ENCODE measurements at places on chromosomes 6 and 20.
A peak's percentile ranks its signal among the peaks of the same experiment; 100 is the strongest.

DNA sequence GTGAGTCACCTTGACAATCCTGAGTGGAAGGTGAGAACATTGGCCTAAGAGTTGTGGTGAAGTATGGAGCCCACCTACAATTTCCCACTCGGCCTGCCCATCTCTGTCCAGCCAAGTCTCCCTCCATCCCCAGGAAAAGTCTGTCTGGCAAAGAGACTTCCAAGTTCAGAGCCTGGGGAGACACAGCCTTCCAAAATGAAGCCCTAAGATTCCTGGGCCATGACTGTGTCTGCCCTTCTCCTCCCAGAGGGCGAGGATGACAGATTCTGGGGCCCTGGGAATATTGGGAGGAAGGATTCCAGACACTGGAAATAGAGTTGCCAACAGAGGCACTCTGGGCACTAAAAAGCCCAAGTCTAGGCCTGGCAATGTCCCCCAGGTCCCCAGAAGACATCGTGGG lies 176.8 kb downstream of the NFATC2 start:
- no peak for DNase-seq

DNA sequence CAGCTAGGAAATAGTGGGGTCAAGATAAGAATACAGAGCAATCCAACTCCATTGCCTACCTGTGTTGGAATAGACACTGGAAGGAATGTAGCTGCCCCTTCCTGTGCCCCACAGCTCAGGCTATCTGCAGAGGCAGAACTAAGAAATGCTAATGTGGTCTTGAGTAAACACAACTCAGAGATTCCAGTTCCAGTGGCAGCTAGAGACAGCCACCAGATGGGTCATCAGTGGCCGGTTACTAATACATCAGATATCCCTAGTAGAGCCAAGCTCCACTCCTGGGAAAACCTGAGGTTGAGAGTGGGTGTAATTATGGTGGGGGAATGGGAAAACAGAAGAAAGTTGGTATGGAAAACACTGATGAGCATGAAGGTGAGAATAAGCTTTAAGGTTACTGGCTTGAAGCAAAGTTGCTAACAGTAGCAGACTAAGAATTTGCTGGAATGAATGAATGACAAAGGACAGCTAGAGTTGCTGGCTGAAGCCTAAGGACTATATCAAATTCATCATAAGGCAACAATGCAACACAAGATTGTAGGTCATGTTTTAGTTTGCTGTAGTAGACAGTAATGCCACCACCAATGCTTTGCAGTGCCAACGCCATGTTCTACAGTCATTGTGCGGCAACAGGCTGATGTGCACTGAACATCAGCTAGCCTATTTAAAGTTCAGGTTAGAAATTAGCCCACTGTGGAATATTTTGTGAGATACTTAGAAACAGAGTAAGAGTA lies 28.3 kb upstream of the FAM83C start:
- no peak for DNase-seq

- DNase-seq, result no peak
Measured at GRCh38 chr20:34037121-34037520, 43.4 kb downstream of the RALY start.

DNA sequence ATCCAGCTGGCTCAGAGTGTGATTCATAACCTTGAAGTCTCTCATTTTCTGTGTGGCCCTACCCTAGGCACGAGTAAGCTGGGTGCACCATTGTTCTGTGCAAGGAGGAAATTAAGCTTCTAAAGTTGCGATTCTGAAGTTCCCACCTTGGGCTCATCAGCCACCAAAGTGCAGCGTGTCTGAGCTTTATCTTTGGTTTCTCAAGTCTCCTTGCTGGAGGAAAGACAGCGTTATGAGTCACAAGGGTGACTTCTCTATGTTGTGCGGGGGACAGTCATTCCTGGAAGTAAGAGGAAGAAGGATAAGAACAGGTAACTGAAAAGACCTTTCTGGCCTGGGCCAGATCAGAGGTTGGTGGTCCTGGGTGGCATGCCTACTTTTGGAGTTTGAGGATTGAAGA lies 16.8 kb downstream of the MRAP2 start:
- no peak for DNase-seq

- DNase-seq, result no peak
Measured at GRCh38 chr20:50368386-50368785, 141.8 kb upstream of the PTPN1 start.

- DNase-seq, result no peak
Measured at GRCh38 chr6:137283080-137283479, 63.9 kb upstream of the IFNGR1 start.

GRCh38 chr6:27687154-27688013 lies 214.5 kb upstream of the ZNF184 start:
- peak; percentile 86 for DNase-seq

- DNase-seq, result no peak
Measured at GRCh38 chr6:46310196-46310595, 139.4 kb upstream of the ENPP5 start.

DNA sequence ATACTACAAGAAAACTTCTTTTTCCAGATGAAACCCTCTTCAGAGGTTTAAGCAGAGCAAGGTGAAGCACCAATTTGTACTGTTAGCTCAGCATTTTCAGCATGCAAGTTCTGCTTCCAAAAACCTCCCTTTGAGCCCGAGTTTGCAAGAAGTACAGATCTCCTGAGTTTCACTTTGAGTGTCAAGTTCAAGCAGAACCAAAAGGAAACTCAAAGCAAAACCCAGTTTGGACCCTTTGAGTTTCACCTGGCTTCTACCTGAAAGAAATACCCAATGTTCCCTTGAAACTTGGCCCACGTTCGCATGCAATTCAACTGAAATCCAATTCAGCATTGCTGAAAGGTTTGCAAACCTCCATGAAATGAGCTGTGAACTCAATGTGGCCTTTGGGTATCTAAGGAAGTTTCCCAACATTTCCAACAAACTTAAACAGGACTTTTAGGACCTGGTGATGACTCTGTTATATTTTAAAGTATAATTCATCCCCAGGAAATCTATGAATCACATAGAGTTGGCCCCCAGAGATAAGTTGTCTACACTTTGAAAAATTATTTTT lies 62.9 kb upstream of the HBS1L start:
- DNase-seq, result no peak

- peak; percentile 26 for DNase-seq
Measured at GRCh38 chr6:124028117-124028516, 224.5 kb downstream of the NKAIN2 start.

GRCh38 chr20:38283236-38283635 lies 20.7 kb upstream of the BPI start:
- DNase-seq, result no peak

GRCh38 chr6:130034378-130035146 lies 16.2 kb downstream of the L3MBTL3 start:
- no peak for DNase-seq

DNA sequence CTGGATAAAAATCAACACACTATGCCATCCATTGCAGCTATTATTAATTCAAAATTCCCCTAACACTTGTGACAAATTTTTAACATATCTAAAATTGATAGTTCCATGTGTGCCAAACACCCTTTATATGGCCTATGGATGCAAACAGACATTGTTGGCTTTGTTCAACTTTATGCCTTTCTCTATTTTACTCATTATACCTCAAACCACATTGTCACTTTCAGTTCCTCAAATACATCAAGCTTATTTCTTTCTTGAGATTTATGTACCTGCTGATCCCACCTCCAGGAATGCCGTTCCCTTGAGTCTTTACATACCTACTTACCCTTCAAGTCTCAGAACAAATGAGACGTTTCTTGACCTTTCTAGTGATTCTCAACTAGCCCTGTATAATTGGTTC lies 193.5 kb upstream of the PLN start:
- DNase-seq, result no peak

- no peak for DNase-seq
Measured at GRCh38 chr6:83928286-83928685, 68.8 kb downstream of the CYB5R4 start.

DNA sequence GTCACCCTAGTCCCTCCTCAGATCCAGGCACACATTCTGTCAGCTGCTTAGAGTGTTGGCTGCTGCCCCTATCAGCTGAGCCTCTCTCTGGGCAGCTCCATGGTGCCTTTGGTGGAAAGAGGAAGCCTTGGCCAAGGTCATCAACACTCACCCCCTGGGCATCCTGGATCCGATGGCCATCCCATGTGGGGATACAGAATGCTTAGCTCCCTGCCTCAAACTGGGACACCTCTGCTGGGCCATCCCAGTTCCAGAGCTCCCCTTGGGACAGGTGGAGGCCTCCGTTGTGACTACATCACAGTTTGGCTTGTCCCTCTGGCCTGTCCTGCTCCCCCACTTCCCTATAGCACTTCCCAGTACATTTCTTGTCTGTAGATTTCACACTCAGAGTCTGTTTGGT lies 45.6 kb downstream of the TOX2 start:
- no peak for DNase-seq

DNA sequence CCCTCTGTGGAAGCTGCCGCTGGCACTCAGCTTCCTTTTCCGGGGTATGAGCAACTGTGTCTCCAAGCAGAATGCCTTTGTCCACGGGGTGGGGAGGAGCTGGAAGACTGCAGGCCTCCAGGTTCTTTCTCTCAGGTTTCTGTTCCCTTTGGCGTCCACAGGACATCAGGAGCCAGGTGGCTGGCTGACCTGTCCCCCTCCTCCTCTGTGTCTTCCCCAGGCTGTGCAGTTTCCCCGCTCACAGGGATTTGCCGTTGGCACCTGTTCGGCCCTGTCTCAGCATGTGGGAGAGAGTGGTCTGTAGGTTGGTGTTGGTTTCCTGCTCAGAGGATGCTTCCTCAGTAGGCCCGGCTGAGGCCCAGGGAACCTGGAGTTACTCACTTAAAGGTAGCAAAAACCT lies 43.5 kb downstream of the CDS2 start:
- DNase-seq, result no peak

DNA sequence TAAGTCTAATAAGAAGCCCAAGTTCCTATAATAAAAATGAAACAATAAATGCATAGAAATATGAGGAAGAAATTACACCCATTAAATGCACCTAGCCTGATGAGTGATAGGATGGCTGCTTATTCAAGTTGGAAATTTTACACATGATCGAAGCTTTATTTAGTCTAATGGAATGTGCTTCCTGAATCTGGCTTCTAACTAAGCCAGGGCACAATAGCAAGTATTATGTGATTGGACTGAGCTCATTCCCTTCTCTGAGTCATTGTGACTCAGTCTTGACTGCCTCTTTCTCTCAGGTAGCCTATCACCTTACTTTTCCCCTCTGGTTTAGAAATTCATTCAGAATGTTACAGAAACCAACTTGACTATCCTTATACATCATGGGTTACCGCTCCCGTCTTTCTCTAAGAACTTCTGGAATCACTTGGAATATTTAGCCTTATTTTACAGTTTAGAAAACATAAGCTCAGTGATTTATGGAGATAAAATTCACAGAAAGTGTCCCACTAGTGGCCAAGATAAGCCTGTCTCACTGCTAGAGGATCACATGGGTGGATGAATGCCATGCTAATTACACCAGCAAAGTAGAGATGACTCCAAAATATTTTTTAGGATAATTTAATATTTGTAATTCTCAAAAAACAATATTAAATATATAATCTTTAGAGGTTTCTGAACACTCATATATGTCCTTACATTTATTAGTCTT lies 505.3 kb upstream of the JAG1 start:
- DNase-seq, result no peak

DNA sequence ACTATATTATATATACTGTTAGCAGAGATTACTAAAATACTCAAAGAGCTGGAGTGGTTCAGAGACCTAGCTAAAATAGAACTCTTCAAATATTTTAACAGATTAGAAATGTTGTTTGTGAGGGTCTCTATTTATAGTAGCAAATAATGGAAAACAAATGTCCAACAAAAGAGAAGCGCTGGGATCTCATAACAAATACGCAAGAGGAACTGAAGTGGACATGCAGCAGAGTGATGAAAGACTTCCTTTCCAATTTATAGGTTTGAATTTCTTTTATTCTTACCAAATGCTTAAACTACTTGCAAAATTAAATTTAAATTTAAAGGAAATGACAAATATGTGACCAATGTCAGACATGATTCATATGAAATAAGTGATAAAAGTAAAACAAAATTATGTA lies 49.9 kb downstream of the PIGU start:
- peak; percentile 46 for DNase-seq

DNA sequence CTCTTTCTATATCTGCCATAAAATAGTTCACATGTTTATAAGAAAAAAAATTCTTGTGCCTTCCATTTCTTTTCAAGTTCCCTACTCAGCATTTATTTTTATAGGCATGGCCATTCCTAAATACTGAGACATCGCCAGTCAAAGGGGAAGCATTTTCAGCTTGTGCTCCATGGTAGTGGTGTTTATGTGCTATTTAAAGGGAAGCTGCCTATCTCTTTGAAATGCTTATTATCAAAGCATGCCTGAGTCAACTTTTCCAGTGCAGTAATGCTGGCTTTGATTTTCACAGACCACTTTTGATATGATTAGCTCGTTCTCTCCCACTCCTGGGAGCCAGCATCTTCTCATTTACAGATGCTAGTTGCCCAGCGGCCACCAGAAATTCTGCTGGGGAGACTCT lies 124.1 kb upstream of the RIN2 start:
- DNase-seq, result no peak

GRCh38 chr6:6596529-6597328 lies 8.2 kb downstream of the LY86 start:
- no peak for DNase-seq

DNA sequence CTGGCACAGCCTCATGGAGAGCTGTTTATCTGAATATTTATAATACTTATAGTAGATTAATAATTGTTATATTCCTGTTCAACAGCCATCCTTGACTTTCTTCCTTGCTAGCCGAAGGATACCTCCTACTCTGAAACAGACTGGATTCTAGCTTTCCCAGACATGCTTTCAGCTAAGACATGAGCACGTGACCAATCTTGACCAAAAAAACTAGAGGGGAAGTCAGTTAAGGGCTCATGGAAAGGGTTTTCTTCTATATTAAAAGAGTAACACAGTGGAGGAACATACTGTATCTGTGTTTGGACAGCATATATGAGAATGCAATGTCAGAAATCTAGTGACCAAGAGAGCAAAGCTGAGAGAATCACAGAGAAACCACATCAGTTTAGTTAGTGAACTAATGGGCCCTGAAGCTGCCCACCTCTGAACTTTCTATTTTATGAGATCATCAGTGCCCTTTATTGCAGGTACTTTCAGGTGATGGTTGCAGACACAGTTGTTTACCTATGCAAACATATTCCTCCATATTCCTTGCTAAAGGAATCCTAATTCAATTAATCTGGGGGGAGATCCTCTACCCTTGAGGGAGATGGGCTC lies 140.4 kb upstream of the SLC24A3 start:
- DNase-seq, result no peak

DNA sequence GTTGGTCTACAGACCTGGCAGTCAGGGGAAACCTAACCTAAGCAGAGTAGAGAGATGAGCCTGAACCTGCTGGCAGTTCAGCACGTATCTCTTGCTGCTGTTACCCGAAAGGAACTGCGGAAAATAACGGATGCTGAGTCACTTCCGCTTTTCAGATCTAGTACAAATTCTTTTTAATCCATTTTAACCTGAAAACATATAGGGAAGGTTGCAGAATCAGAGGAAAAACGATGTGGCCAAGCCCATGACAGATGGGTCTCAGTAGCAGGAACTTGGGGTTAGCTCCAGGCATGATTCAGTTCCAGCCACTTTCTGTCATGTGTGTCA lies 351.9 kb upstream of the PRND start:
- no peak for DNase-seq

- no peak for DNase-seq
Measured at GRCh38 chr6:145643760-145644159, 91.6 kb downstream of the EPM2A start.
